Mucosa of gallbladder (tissue), 1 donor: ENCODE measurements at places on chromosomes 2 and 18. TPM values are rescaled to one million over a fixed set of nuclear protein-coding genes. Genes with fewer than 3 reads are reported as not detected.
A peak's percentile ranks its signal among the peaks of the same experiment; 100 is the strongest.

- DNase-seq, result no peak
Observed at GRCh38 chr2:225017098-225017685, 25.1 kb downstream of the DOCK10 start.

GRCh38 chr2:153479573-153479972 is 1.0 kb upstream of the RPRM start:
- DNase-seq, result no peak

DNA sequence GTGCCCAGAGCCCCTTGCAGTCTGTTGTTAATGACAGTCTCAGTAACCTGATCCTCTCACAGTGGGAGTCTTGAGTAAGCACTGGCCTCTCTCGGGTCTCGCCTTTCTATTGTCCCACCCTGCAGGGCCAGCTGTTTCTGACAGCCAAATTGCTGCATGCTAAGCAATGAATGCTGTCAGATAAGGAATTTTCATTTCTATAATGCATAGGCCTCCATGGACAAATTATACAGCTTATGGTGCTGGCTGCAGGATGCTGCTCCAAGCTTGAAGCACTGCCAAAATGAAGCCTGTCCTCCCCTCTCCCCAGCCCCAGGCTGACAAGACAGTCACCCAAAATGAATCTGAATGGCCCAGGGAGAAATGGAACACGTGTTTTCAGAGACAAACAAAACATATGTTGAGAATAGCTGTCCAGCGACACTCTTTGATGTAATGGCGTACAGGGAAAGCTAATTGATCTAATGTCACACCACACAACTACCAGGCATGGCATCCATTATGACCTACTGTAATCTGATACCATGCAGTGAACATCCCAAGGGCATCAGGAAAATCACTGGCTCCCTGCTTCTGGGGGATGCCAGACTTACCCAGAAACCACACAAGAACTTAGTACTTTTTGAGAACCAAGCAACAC is 36.8 kb downstream of the ACVR1 start:
- DNase-seq, result no peak

- DNase-seq, result peak; percentile 34
Observed at GRCh38 chr18:11310476-11311086, 161.2 kb upstream of the PIEZO2 start.

DNA sequence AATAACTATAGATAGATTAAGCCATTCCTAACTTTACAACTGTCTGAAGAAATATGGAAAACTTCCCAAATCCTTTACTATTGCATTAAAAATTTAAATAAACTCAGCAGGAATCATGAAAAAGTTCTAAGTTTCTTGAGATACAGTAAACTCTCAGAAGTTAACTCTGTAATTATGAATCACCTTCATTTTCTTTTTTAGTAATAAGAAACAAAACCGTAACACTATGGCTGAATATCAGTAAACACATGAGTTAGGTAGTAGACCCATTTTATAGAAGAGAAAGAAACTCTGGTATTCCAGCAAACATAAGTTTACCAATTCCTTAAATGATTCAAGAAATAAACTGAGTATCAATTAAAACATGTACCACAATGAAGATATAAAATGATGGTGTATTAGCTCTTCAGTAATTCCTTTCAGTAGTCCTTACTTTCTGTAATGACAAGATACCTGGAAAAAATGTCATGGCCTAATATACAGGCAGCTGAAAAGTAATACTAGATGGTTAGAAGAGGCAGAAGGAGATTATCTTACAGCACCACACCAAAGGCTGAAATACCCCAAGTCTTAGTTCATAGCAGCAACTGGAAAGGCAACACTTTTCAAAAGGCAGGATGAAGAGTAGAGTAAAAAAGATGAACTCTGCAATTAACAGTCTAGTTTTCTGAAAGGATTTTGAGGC is 11.5 kb downstream of the TRIP12 start:
- no peak for DNase-seq

The ECEL1 gene
- total RNA-seq, result 0.35 TPM

DNA sequence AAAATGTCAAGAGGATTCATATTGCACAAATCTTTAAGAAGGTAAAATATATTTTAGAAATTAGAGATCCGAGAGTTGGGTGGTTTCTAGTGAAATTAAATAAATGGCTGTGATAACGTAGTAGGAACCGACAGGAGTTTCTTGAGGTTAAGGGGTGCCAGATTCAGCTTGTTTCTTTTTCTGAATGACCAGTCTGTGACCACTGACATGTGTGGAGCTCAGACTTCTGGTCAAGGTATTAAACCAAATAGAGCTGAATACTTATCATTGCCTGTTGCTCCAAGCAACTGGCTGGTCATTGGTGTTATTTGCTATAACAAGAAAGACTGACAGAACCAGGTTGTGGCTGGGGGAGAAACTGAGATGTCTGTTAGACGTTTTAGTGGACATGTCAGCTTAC is 408.2 kb upstream of the HS6ST1 start:
- no peak for DNase-seq

The REG1B gene
- total RNA-seq, result 8.1 TPM

- DNase-seq, result no peak
Observed at GRCh38 chr2:30412684-30413570, 34.1 kb upstream of the LCLAT1 start.

DNA sequence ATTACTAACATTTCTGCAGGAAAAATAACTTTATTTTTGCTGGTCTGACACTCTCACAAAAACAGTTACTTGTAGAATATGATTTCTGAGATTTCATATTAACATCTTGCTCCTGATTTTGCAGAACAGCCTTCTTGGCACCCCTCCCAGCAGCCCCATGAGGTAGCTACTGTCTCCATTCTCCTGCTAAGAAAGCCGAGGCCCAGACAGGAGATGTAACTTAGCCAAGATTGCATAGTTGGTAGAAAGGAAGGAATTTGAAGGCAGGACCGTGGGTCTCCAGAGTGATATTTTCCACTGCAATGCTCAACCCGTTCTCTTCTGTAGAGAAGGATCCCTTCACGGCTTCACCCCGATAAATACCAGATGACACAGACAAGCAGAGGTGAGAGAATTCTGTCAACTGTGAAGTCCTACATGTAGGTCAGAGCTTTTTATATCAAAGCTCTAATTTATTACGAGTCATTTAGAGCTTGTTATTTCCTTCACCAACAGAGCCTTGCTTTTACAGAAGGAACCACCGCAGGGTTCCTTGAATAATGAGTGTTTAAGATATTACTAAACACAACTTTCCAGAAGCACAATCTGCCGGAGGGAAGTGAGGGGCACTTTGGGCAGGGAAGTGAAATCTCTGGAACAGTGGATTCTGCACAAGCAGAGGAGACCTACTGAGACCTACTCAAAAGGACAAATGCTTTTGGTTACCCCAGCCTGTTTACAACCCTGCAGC is 48.0 kb upstream of the MYCN start:
- no peak for DNase-seq

- no peak for DNase-seq
Observed at GRCh38 chr2:153761936-153762335, 109.8 kb upstream of the GALNT13 start.

- DNase-seq, result no peak
Observed at GRCh38 chr18:25704071-25704470, 352.1 kb upstream of the ZNF521 start.

GRCh38 chr2:65413610-65414009 is 18.8 kb downstream of the SPRED2 start:
- DNase-seq, result no peak

The NGEF gene
- 12.0 TPM for total RNA-seq

DNA sequence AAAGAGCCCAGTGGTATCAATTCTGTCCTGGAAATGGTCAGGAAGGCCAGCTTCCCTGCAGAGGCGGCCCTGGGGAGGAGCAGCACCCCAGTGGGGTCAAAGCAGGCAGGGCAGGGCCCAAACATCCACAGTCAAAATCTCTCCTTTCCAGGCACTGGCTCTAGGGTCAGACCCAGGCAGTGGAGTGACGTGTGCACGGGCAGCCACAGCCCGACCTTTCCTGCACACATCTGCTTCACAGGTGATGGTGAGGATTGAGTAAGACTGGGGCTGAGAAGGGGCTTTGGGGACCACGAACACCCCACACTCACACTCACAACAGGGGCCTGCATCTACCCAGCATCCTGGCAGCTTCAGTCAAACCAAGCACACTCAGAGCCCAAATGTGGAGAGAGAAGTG is 97.8 kb upstream of the GLI2 start:
- no peak for DNase-seq

GRCh38 chr18:58671632-58672564 is 633 bp downstream of the MALT1 start:
- peak; percentile 30 for DNase-seq

DNA sequence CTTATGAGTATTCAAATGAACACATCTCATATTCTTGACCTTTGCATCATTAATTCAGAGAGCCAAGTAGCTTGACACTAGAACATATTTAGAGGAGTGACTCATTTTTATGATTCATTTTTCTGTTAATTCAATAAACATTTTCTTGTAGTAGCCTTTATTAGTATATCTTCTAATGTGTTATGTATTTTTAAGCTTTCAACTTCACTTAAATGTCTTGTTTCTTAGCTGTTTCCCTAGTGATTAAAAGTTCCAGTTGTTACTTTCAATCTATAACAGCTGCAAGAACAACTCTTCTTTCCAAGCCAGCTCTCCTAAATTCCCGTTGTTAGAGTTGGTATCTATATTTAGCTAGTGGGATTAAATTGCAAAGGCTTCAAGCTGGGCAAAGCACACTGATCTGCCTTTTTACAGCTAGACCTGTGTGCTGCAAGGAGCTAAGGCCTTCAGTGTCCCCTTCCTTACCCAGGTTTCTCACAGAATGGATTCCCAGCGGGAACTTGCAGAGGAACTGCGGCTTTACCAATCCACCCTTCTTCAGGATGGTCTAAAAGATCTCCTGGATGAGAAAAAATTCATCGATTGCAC is at the start of gene KLHL41:
TSS of gene KLHL41 (plus strand) at position 405 of the 588 bp plus-strand sequence. CDS start at position 482, 77 bp downstream.
- no peak for DNase-seq

GRCh38 chr2:37849911-37850310 is 75.2 kb upstream of the RMDN2 start:
- DNase-seq, result no peak

The GALR1 gene
- total RNA-seq, result 0.09 TPM

GRCh38 chr2:76867854-76868253 is 654.3 kb downstream of the LRRTM4 start:
- no peak for DNase-seq

The ABCB11 gene
- total RNA-seq, result 0.23 TPM

DNA sequence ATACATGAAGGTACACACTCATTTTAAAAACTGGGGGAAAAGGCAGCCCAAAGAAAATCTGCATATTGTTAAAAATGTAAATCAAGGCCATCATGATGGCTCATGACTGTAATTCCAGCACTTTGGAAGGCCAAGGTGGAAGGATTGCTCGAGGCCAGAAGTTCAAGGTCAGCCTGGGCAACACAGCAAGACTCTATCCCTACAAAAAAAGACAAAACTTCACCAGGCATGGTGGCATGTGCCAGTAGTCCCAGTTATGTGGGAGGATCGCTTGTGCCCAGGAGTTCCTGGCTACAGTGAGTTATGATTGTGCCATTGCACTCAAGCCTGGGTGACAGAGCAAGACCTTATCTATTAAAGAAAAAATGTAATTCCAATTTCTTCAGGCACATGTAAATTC is 34.6 kb upstream of the TMEM247 start:
- no peak for DNase-seq

DNA sequence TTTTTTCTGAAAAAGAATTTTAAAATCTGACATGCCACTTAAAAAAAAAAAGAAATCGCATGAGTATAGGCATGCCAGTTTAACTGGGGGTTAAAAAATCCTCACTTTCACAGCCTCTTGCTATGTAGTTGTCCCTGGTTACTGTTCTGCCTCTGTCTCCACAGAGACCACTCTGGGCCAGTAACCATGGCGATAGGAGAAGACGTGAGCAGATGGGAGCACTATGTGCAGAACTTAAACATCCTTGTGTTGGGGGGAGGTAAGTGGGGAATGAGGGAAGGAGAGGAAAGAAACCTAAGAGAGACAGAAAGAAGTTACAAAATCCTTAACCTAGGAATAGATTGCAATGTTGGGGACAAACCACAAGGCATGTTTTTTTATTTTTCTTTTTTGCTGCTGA is 75.9 kb upstream of the CYRIA start:
- no peak for DNase-seq
